ENCODE measurements at places on chromosomes 3 and 15.

DNA sequence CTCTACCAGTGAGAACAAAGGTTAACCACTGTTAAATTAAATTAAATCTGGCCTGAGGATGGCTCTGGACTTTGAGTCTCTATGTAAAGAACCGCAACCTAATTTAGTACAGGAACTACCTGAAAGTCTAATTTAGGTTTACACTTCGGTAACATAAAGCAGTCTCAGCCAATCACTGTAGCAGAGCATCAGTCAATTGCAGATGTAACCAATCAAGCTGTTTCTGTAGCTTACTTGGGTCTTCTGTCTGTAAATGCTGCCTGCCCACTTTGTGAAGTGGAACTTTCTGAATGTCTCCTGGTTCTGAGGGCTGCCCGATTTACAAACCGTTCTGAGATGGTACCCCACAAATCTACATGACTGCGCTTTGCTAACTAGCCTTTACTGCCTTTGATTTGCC, 39.1 kb upstream of the RASGRP1 start:
- no peak for DNase-seq

GRCh38 chr3:173699353-173699752, 301.8 kb downstream of the NLGN1 start:
- peak; percentile 20 for DNase-seq

GRCh38 chr15:42594095-42594494, 18.7 kb downstream of the STARD9 start:
- no peak for DNase-seq

- DNase-seq: no peak
These were observed 139.6 kb upstream of the ADAMTS9 start for GRCh38 chr3:64827431-64827830.

DNA sequence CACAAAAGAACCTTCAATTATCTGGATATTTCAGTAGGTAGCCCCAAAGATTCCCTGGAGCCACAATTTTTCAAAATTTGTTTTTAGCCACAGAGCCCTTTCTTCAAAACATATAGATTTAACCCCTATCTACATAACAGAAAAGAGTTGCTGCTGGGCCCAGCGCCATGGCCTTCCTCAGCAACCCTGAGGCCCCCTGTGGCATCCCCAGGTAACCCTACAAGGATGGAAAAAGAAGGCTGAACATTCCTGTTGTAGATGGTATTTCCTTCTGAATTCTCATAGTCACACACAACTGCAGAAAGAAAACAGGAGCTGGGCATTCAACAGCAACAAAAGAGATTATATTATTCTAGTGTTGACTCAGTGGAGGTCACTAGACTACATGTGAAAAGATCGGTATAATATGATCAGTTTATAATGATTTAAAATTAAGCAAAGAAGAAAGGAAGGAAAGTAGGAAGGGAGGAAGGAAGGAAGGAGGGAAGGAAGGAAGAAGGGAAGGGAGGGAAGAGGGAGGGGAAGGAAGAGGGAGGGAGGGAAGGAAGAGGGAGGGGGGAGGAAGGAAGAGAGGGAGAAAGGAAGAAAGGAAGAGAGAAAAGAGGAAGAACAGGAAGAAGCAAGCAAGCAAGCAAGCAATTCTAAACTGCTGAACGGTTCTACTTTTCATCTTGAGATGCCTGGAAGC, 342.5 kb upstream of the NR2F2 start:
- DNase-seq: peak; percentile 51

DNA sequence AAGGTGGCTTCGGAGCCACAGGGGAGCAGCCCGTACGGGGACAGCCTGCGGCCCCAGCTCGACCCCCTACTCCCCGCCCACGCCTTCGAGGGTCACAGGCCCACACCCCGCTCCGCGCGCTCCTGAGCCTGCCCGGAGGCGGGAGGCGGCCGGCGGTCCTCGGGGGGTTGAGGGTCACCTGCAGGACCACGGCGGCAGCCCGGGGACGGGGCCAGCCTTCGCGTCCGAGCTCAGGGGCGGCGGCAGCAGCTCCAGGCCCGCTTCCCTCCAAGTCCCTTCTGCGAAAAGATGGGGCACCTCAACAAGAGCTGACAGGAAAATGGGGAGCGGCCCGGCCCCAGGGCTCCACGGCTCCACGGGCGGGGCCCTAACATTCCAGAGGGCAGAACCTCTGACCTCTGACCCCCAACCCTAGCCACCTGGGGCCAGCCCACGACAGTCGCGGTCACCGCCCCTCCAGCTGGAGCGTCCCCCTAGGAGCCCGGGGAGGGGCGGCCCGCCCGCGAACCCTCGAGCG, 428 bp downstream of the LYSMD4 start:
- peak; percentile 59 for DNase-seq

- no peak for DNase-seq
These were observed 38.7 kb upstream of the CSPG5 start for GRCh38 chr3:47617086-47618010.

- no peak for DNase-seq
These were observed 49.9 kb upstream of the IGSF11 start for GRCh38 chr3:119084371-119085069.

GRCh38 chr3:31391150-31391549, 141.6 kb upstream of the STT3B start:
- peak; percentile 30 for DNase-seq

- peak; percentile 91 for DNase-seq
These were observed 74.1 kb downstream of the SENP2 start for GRCh38 chr3:185659942-185660921.

GRCh38 chr15:58608129-58608590, 141.3 kb downstream of the ADAM10 start:
- DNase-seq: no peak

DNA sequence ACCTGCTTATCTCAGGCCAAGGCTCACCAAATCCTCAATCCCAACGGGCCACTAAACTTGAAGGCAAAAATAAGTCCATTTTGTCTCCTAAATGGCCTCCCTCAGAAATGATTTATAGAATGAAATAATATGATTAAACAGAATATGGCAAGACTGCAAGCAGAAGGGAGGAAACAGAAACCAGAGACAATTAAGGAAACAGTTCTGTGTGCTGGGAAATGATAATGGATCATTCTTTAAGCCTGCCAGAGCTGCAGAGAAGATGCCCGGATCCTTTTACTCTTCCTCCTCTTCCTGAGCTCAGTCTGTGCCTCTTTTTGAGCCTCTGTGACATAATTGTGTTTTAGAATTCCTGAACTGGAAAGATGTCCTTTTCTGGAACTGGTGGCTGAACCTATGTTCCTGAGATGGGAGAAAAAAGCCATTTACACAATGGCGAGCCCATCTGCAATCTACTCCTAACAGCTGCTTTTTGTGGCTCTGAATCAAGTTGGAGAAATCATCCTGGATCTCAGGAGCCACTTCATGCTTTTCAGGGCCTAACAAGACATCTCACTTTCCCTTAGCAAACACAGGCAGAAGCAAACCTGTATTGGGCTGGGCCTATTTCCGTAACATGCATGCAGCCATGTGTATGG, 2.8 kb upstream of the ABHD2 start:
- DNase-seq: no peak

GRCh38 chr15:49864251-49864650, 243.4 kb downstream of the DTWD1 start:
- DNase-seq: no peak

- no peak for DNase-seq
These were observed 27.5 kb downstream of the PLOD2 start for GRCh38 chr3:146133441-146133840.

DNA sequence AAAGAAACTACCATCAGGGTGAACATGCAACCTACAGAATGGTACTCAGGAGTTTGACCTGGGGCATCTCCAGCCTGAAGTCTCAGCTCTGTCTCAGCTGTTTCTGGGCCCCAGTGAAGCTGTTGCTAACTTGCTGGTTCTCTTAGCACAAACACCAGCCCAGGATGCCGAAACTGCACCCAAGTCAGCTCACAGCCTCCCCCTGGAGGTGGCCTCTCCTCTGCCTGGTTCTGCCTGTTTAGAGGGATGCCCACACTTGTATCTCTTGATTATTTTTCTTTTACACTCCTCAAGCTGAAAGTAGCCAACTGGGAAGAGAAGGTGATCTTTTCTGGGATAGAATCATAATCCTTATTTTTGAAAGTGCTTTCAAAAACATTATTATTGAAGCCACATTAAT, 289.0 kb upstream of the RASGRP1 start:
- DNase-seq: peak; percentile 80

- no peak for DNase-seq
These were observed 264.4 kb upstream of the KCNMB2 start for GRCh38 chr3:178271740-178272387.

GRCh38 chr3:181292984-181293383, 303.4 kb upstream of the DNAJC19 start:
- no peak for DNase-seq

- no peak for DNase-seq
These were observed 88.0 kb upstream of the OSBPL11 start for GRCh38 chr3:125683067-125683829.

Data from GM23338 (cell line).